Glomerular endothelial cell (primary cell): ENCODE measurements at places on chromosomes 3 and 15. TPM values are rescaled to one million over a fixed set of nuclear protein-coding genes. Genes with fewer than 3 reads are reported as not detected.

DNA sequence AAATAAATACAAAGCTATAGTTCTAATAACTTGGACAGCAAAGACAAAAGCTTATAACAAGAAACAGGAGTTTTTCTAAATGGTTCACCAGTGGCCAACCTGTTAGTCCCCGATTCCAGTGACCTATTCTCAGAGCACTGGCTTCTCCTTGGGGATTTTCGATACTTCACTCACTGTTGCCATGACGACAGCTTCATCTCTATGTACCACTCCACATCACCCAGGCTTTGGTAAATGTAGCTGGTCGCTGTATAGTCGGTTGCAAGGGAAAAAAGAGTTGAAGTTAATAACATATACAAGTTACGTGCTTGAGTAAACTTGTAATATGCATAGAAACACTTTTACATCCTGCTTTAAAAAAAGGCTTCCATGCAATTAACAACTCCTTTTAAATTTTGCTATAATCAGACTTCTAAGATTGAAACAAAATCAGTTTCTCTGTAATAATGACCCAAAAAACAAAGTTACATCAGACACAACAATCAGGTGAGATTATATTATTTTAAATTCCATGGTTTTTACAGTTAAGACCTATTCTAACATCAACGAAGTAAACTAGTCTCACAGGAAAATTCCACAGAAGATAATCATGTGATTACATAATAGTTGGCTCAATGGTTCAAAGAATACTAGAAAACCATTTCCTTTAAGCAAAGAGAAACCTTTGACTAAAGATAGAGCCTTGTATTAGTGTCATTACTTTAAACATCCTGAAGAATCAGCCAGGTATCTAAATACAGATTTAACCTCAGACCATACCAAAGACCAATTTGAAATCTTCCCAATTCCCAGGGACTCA is 2.9 kb downstream of the CCNL1 start:
- DNase-seq, result no peak

Gene FETUB
- total RNA-seq, result not detected in 2 replicates

- DNase-seq, result no peak
Observed at GRCh38 chr15:34266751-34267150, 41.9 kb downstream of the EMC4 start.

Gene SPINK8
- total RNA-seq, result not detected in 2 replicates

GRCh38 chr15:90074916-90075315 is 27.4 kb downstream of the IDH2 start:
- no peak for DNase-seq

Gene THPO
- total RNA-seq, result not detected in 2 replicates

- no peak for DNase-seq
Observed at GRCh38 chr3:52440249-52440551, 4.7 kb downstream of the SEMA3G start.

- DNase-seq, result no peak
Observed at GRCh38 chr3:14605067-14605466, 46.5 kb upstream of the CCDC174 start.

DNA sequence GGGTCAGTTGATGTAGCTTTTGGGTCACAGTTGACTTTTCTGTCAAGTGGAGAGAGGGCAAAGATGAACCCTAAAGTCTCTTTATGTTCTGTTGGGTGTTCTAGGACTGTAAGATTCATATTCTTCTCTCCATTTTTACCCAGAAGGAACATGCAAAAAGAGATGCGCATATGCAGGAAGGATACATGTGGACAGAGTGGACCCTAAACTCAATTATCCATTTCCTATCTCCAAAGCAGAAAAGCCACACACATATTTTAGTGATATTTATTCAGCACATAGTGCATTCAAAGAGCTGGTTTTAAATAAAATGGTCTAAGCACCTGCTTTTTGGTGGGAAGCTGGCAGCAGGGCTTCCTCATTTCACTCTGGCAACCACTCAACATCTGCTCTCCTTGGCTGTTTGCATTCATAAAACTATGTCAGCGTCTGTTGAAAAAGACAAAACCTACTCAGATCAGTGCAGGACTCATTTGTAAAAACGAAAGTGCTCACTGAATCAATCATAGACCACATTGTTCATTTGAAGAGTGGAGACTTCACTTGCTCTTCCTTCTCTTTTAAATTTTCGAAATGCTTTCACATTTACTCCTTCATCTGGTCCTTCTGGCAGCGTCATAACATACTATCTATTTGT is 96.6 kb downstream of the SEMA6D start:
- DNase-seq, result no peak

Gene MFGE8
- total RNA-seq, result 107 and 140 TPM in 2 replicates

DNA sequence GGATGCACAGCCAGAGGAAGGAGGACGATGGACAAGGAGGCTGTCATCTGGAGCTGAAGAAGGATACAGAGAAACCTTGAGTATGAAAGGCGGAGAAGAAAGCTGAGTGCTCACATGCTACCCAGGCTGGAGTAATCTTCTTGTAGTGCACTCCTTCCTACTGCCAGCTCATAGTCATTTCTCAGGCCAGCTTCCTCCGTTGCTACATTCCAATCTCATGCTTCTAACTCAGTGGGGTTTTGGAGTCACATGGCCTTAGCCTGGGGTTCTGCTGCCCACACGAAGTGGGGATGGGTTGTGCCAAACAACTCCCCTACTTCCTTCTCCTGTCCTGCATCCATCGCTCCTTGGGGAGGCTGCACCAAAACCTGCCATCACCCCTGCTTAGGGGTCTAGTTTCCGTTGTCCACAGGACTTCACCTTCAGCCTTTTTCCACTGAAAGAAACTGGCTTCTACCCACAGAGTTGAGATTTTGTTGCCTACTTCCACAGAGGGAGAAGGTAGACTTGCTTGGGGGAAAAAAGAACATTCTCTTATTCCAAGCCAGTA is 239.9 kb downstream of the EPHB1 start:
- no peak for DNase-seq

- DNase-seq, result no peak
Observed at GRCh38 chr3:42336103-42336502, 70.1 kb upstream of the CCK start.

- no peak for DNase-seq
Observed at GRCh38 chr3:4043867-4044575, 244.8 kb downstream of the LRRN1 start.

Gene ANKRD63
- 0.18 TPM in 1 of 2 replicates, not detected in the other for total RNA-seq

DNA sequence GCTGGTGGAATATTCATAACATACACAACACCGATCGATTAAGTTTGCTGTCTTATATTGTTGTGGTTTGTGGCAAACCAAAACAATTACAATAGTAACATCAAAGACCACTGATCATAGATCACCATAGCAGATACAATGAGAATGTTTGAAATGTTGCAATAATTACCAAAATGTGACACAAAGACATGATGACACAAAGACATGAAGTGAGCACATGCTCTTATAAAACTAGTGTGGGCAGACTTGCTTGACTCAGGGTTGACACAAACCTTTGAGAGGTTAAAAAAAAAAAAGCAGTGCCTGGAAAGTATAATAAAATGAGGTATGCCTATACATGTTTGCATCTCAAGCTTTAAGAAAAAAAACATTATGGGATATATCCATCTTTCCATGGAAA is 130.3 kb downstream of the NR1I2 start:
- no peak for DNase-seq

DNA sequence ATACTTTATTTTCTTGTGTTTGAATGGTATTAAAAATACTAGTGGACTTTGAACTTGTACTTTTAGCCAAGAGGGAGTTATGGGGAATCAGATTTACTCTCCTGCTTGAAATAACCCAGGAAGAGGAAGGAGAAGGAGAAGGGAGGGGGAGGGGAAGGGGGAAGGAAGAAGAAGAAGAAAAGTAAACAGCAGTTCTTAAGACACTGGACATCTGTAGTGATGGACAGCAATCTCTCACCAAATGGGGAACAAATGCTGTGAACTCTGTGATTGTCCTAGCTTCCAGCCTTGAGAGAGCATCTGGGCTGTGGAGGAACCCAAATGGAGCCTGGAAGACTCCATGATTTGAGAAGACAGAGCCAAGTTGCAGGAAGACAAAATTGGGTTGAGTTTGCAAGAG is 52.0 kb downstream of the VPS8 start:
- no peak for DNase-seq

DNA sequence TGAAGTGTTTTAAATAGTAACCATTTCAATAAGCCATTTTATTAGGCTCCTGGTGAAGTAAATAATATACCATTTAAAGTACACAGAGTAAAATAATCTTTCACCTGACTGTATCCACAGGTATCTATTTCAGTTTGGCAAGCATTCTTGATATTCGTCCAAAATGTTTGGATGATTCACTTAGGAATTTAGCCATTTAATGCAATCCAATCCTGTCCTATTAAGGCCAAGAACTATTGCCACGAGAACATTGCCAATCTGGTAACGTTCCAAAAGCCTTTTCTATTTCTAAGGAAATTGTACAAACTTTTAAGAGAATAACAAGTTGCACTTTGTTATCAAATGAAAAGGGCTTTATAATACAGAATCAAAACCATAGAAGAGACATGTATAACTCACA is 209.8 kb upstream of the THRB start:
- DNase-seq, result no peak

Gene UMPS
- 18.0 and 22.2 TPM in 2 replicates for total RNA-seq

Gene SLC22A14
- 0.18 TPM in 1 of 2 replicates, not detected in the other for total RNA-seq

Gene CPOX
- total RNA-seq, result 27.2 and 29.6 TPM in 2 replicates

Gene ATP2B2
- not detected in 2 replicates for total RNA-seq

- DNase-seq, result no peak
Observed at GRCh38 chr15:69880571-69881301, 217.0 kb downstream of the TLE3 start.

DNA sequence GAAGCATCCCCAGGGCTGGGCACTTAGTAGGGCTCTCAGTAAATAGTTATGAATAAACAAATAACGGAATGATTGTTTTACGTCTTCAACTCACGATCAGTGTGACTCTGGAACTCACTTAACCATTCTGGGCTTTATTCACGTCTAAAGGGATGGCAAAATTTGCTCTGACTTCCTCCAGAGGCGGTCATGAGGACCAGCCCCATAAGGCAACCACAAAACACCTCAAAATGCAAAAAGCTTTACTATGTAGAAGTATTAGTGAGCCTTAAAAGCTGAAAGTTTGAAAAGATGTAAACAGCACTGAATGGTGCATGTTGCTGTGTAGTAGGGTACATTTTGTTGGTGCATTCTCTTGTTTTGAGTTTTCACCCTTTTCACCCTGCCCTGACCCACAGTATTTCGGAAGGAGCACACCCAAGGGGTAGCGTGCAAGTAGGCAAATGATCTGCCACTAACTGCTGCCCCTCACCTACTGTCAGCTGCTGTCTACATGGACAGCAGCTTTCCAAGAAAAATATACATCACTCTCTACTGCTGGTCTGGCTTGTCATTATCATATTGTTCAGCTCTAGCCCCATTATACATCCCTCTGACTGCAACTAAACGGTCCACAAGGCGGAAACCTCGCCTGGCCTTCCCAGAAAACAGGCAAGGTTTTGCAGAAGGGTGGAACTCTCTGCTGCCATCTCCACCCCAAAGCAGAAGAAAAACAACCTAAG is 308.5 kb upstream of the PROK2 start:
- DNase-seq, result no peak

DNA sequence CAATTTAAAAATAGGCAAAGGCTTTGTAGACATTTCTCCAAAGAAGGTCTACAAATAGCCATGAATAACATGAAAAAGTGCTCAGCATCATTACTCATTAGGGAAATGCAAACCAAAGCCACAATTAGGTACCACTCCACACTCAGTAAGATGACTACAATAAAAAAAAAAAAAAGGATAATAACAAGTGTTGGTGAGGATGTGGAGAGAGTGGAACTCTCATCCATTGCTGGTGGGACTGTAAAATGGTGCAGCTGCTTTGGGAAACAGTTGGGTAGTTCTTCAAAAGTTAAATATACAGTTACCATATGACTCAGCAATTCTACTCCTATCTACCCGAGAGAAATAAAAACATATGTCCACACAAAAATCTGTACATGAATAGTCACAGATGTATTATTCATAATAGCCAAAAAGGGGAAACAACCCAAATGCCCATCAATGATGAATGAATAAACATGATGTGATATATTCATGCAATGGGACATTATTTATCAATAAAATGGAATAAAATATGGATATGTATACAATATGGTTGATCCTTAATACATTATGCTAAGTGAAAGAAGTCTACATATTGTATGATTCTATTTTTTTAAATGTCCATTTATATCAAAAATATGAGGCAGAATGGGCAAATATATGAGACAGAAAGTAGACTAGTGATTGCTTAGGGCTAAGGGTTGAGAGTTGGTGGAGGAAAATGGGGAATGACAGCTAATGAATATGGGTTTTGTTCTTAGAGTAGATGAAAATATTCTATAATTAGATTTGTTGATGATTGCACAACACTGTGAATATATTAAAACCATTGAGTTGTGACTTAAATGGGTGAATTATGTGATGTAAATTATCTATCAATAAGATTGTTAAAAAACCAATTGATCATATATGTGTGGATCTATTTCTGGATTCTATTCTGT is 66.1 kb upstream of the SMAD3 start:
- DNase-seq, result no peak

GRCh38 chr3:72077473-72078259 is 292.7 kb upstream of the PROK2 start:
- DNase-seq, result no peak

- no peak for DNase-seq
Observed at GRCh38 chr3:114365909-114366308, 72.1 kb downstream of the TIGIT start.

- DNase-seq, result no peak
Observed at GRCh38 chr3:60854791-60855190, 396.5 kb downstream of the FHIT start.

Gene ZNF717
- 3.8 and 9.0 TPM in 2 replicates for total RNA-seq

Gene GHSR
- not detected in 2 replicates for total RNA-seq

Gene CPN2
- not detected in 2 replicates for total RNA-seq
